Stromal cell of bone marrow (primary cell): ENCODE measurements at places on chromosomes 4 and X.

DNA sequence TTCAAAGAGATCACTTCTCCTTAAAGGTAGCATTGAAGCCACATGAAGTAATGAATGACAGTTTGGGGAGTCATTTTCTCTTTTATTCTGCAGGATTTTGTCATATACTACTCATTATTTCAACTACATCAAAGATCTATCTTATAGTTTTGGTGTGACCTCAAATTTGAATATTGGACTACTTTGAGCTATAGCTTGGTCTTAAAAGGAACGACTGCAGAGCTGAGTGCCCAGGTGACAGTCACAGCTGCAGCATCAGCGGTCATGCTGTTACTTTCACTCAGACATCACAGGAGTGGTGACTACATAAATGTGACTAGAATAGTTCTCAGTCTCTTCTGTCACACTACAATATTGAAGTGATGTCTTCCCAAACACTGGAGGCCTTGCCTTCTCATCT, 10.7 kb upstream of the SPCS3 start:
- no peak for DNase-seq

DNA sequence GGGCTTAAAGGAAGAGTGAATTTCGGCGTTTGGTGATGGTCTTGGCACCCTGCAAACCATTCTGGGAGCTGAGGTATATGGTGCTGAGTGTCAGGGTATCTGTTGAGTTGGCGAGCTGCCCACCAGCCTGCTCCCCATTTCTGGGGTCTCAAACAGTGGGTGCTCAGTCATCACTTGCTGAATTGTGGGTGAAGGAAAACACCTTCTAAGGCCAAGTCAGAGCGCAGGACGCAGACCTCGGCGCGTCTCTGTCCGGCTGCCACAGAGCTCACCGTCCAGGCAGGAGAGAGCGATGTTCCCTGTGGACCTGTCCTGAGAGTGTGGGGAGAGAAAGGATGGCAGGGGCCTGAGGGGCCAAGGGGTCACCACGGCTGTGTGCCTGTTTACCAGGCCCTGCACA, 111.2 kb downstream of the SORCS2 start:
- no peak for DNase-seq

DNA sequence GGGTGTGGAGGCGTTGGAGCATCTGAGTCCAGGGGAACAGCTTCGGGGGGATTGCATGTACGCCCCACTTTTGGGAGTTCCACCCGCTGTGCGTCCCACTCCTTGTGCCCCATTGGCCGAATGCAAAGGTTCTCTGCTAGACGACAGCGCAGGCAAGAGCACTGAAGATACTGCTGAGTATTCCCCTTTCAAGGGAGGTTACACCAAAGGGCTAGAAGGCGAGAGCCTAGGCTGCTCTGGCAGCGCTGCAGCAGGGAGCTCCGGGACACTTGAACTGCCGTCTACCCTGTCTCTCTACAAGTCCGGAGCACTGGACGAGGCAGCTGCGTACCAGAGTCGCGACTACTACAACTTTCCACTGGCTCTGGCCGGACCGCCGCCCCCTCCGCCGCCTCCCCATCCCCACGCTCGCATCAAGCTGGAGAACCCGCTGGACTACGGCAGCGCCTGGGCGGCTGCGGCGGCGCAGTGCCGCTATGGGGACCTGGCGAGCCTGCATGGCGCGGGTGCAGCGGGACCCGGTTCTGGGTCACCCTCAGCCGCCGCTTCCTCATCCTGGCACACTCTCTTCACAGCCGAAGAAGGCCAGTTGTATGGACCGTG, 2.2 kb downstream of the AR start:
- DNase-seq, result no peak

- no peak for DNase-seq
Measured at GRCh38 chrX:581720-582298, 48.8 kb upstream of the SHOX start.

GRCh38 chr4:185394568-185395237, 1.0 kb downstream of the LRP2BP start:
- DNase-seq, result no peak
